ENCODE measurements at places on chromosomes 2 and 18. TPM values are rescaled to one million over a fixed set of nuclear protein-coding genes. Genes with fewer than 3 reads are reported as not detected.
A peak's percentile ranks its signal among the peaks of the same experiment; 100 is the strongest.

GRCh38 chr2:17181051-17181752 is 337.0 kb downstream of the RAD51AP2 start:
- DNase-seq = no peak

DNA sequence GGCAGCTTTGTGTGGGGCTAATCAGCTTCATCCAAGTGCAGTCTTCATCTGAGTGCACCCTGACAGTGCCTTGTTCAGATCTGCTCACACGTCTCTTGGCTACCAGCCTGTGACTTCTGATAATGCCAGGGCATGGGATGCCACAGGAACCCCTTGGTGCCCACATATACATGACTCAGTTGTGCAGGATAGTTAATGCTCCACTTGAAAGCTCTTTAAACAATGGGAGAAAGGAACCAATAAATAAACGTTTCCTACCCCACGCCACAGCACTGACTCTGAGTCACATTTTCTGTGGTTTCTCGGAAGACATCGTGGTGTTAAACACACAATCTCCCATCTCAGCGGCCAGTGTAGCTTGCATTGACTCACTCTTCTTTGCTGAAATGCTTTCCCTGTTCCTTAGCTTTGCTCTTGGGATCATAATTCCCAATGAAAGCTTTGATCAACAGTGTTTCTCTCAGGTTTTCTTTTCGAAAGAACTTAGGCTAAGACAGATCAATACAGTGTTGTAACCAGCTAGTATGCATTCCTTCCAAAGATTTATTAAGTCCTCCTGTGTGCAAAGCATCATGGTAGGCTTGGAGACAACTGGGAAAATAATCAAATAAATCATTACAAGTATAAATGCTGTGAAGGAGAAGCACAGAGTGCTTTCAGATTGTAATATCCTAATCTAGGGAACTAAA is 142.0 kb downstream of the COPS8 start:
- no peak for DNase-seq

DNA sequence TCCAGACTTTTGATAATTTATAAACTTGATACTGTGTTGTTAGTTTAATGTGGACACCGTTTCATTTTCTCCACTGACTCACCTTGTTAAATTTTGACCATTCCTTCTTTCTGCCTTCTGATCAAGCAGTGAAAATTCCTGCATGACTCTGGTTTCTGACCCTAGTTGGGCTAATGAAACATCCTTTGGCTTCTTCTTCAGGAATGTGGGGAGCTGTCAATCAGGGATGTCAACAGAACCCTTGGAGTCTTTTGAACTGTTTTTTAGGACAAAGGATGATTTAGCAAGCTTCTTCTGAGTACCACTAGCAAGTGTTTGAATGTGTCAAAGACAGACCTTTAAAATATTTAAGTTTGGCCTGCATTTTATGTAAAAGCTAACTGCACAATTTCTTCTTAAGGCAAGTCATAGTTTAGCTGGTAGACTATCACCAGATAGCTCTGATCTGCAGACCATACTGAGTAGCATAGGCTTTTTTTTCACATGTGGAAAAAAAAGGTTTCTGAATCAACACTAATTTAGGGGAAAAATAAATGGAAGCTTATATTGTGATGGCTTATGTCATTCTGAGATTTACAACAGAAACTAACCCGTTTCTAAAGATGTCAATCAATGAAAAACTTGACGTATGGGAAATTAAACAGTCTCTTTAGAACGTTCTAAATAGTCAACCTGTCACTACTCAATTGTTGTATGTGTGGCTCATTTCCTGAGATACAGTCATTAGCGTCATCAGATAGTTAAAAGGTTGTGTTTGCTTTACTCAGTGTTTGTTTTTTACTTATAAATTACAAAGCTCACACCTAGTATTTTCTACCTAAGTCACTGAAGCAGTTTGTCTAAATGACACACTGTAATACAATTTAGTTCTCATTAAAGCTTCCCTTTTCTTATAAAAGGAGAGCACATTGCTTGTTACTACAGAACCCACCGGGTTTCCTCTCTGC is 311.4 kb downstream of the PTPRM start:
- DNase-seq = no peak

DNA sequence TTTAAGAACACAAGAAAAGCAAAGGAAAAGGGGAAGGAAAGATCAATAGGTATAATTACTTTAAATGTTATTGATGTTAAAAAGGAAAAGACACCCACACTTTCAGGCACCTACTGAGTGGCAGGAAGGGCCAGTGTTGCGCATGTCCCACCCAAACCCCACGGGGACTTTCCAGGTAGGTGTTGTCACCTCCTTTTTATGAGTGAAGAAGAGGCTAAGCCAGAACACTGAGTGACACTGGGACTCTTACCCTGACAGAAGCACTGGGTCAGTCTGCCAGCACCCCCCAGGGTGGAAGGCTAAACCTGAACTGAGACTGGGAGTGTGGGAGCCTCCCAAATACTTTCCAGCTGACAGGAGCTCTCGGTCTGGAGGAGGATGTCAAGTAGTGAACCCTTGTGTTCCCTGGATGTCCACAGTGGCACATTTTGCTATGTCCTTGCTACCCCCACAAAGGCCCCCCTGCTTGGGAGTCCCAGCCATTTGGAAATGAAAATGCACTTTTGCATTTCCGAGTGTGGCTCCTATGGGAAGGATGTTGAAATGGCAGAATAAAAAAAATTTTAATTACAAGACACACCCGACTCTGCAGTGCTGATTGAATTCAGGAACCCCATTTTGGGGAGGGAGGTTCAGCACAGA is 90.9 kb upstream of the SMAD2 start:
- no peak for DNase-seq

DNA sequence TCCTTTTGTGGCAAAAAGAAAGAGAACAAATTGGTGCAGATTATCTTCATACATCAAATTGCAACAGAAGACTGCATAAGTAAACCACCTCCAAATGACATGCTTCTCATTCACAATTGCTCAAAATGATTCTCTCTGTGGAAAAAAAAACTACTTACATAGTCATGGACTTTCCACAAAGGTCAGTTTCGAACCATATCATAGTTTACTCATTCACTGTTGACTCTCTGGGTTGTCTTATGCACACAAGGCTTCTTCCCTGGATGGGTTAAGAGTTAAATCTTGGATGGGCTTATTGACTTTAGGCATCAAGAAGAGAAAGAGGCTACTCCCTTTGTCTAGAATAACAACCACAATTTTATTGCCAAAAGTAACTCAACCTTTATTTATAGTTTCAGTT is 91.3 kb upstream of the RAB27B start:
- no peak for DNase-seq

GRCh38 chr2:85524336-85524908 is 14.5 kb upstream of the MAT2A start:
- no peak for DNase-seq

DNA sequence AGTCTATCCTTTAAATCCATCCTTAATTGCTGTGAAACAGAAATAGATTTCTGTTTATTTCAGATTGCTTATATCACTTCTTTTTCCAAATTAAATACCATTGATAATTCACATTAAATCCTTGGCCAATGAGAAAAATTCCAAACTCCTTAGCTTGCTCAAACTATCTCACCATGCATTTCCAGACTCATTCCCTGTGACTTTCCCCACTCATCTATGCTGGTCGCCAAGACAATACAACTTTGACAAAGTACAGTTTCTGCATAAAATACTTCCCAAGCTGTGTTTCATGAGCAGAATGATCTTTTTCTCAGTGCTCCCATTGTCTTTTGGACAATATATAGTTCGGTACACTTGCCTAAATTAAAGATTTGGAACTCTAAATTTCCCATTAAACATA is 575.6 kb downstream of the CPS1 start:
- DNase-seq = no peak

- no peak for DNase-seq
Observed at GRCh38 chr2:100817388-100817985, 2.5 kb upstream of the NPAS2 start.

- DNase-seq = no peak
Observed at GRCh38 chr2:231378026-231378722, 17.3 kb upstream of the B3GNT7 start.

- no peak for DNase-seq
Observed at GRCh38 chr2:217103752-217104545, 244.1 kb upstream of the TNP1 start.

GRCh38 chr2:25257032-25257552 is 84.6 kb downstream of the DNMT3A start:
- no peak for DNase-seq

DNA sequence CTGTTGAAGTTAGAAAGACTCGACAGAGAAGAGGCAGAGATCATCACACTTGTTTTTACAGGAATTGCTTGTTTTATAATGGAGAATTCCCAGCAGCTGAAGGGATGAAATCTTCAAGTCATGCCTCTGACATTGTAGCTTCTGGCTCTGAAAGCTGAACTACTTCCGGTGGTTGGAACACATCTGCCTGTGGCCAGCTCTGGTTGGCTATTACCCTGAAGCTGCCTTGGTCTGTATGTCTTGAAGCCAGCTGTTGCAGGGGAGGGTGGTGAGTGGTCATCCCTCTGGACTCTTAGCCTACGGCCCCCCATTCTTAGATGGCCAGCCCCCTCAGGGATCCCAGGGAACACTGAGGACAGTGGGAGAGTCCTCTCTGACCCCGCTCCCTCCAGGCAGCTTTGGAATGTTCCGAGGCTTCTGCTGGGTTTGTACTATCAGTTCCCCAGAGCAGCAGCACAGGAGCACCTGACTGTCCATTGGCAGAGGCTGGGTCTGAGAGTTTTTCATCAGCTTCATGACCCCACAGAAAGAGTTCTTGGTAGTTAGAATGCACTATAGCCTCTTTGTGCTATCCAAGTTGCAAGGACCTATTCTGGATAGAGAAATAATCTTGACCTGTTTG is 87.4 kb upstream of the CAPN13 start:
- DNase-seq = no peak

GRCh38 chr18:74476140-74476539 is 19.0 kb upstream of the DIPK1C start:
- peak; percentile 18 for DNase-seq

- DNase-seq = no peak
Observed at GRCh38 chr2:188526701-188527100, 235.0 kb downstream of the GULP1 start.

DNA sequence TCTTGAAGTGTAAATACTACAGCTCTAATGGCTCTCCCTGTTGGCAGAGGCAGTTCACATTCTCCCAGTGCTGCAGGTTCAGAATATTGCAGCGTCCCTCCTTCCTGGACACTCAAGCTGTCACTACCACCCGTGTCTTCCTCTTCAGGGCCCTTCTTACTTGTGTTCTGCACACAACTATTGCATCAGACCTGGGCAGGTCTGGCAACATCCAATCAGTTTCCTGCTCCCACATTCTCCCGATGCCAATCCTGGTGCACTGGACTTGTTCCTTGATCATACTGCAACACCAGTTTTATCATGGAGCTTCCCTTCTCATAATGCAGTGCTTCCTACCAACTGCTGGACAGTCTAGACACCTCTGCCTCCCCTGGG is 161.5 kb downstream of the CAPN13 start:
- no peak for DNase-seq

- DNase-seq = no peak
Observed at GRCh38 chr2:189188115-189188805, 8.7 kb upstream of the COL5A2 start.

DNA sequence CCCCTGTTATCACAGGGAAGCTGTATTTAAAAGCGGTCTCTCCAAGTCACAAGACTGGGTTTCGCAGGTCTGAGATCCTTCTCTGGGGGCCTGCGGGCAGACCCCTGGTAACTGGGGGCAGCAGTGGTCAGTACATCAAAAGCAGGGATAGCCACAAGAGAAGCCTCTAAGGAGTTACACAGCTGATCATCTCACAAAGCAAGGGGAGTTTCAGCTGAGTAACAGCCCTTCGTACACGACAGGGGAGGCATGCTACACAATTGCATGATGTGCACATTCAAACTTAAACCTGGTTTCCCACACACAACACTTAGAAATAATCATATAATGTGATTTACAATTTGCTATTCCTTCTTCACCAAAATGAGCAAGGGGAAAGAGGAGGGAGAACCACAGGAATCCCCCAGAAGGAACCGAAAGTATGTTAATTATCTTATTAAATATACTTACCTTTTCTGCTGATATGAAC is 87.5 kb downstream of the TMEM131 start:
- no peak for DNase-seq

DNA sequence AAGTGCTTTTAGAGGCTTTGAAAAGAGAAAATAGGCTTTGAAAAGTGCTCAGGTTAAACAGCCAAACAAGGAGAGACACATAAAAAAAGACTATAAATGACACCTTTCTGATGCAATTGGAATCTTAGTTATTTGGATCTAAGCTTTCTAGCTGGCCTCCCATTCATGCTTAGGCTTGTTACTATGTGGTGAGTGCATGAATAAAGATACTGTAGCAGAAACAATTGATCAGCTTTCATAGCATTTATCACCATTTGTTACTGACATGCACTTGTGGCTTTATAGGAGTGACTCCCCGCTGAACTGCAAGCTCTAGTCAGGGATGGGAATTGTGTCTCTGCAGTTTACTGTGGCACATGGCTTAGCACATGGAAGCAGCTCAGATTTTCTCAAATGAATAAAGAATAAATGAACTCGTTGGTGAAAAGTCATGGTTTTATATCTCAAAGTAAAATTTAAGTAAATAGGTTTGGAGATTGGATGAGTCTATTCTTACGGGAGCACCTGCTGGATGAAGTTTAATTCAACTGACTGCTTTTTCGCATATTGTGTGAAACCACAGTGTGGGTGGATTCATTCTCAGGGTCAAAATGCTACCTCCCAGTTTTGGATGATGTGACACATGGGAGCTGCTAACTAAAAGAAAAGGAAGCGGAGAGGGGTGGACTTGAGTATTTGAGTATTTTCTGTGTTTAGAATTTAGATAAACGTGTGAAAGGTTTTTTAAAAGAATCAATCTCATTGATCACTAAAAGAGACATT is 91.1 kb upstream of the NOL4 start:
- no peak for DNase-seq

- no peak for DNase-seq
Observed at GRCh38 chr18:49756671-49757362, 56.5 kb downstream of the ACAA2 start.

DNA sequence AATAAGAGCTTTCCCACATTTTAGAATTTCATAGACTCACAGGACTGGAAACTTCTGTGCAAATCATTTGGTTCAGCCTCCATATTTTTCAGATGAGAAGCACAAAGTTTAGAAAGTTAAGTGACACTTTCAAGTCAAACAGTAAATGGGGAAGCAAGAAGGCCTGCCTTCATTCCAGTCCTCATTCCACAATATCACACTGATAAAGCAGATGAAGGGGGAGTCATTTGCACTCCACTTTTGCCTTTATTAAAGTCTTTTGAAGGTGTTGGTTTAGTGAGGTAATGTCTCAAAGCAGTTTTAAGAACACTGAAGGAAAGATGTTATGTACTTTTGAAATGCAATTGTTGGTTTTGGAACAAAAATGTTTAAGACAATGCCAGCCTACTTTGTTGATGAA is 32.7 kb upstream of the STAT4 start:
- no peak for DNase-seq

- peak; percentile 55 for DNase-seq
Observed at GRCh38 chr2:217901835-217902378, 100.9 kb downstream of the TNS1 start.

- no peak for DNase-seq
Observed at GRCh38 chr2:39530411-39530866, 93.4 kb upstream of the MAP4K3 start.

- no peak for DNase-seq
Observed at GRCh38 chr2:104938231-104938941, 84.5 kb downstream of the POU3F3 start.

Gene LOXHD1
- 0.83 TPM for total RNA-seq

Gene SLC19A3
- 0.79 TPM for total RNA-seq

Gene PLB1
- 3.3 TPM for total RNA-seq

Gene IL37
- total RNA-seq = not detected

Gene OTX1
- not detected for total RNA-seq

Gene SP9
- total RNA-seq = not detected

Gene HRH4
- total RNA-seq = not detected

Gene CNNM4
- total RNA-seq = 8.7 TPM

Gene GKN1
- not detected for total RNA-seq

Gene DCDC2C
- 0.89 TPM for total RNA-seq

Gene SPC25
- not detected for total RNA-seq

Gene ASPRV1
- 1.3 TPM for total RNA-seq

All from thyroid gland (tissue), 4 donors.